Activated T-cell treated with anti-CD3 and anti-CD28 coated beads, Interleukin-2, amount 50 U/mL, for 24 hours (primary cell): ENCODE measurements at places on chromosomes 11 and 22.

DNA sequence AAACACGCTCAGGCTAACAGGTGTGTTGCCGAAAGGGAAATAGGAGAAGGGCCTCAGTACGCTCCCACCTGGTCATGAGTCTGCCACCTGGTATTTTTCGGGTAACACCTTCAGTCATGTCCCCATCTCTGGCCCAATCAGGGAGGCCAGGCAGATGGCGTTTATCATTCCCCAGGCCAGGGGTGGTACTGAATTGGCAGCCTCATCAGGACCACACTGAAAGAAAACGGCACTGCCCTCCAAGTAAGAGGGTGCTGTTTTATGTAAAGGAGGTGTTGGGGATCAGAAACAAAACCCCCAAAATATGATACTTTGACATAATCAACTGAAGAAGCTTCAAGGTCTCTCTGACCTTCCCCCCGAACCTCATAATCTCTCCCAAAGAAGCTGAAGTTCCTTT lies 58.9 kb downstream of the RCN1 start:
- no peaks in the 10 kb centered on the region for H3K4me1 ChIP-seq
- no peak overlapping the region for H3K27ac ChIP-seq
- H3K36me3 ChIP-seq, result no peaks in the 10 kb centered on the region
- no peak for DNase-seq
- peaks cover 50% of the 10 kb centered on the region for H3K27me3 ChIP-seq

DNA sequence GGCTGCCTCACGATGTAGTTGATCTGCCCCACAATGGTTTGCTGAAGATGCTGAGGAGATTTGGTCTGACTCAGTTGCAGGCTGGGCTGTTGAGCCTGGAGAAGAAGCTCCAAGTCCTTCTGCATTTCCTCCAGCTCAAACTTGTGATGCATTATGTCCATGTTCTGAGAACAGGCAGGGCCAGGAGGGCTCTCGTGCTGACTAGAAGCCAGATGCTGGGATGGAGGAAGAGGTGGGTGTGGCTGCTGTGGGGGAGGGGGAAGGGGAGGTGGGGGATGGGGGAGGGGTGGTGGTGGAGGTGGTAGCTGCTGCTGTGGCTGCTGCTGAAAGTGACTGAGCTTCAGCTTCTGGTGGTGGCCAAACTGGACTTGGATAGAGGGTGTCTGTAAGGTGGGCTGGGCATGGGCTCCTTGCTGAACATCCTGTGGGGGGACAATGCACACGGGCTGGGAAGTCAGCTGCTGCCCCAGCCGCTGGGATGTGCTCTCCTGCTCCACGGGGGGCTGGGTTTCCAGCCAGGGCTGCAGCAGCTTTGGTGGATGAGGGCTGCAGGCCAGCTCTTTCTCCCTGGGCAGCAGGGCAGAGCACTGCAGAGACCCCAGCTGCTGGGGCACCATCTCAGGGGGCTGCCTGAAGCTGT lies 42.1 kb downstream of the TRIM66 start:
- H3K4me3 ChIP-seq, result no peak overlapping the region
- no peaks in the 10 kb centered on the region for H3K27me3 ChIP-seq
- no peak overlapping the region for H3K27ac ChIP-seq
- H3K36me3 ChIP-seq, result peaks cover 76% of the 10 kb centered on the region

- H3K27me3 ChIP-seq, result no peaks in the 10 kb centered on the region
- H3K4me1 ChIP-seq, result peaks cover 48% of the 10 kb centered on the region
- peak within 1 kb of the TSS; percentile 95 for H3K4me3 ChIP-seq
- peak within 1 kb of the TSS; percentile 99 for H3K27ac ChIP-seq
- peak; percentile 93 for DNase-seq
- peaks cover 43% of the 10 kb centered on the region for H3K36me3 ChIP-seq
Observed at GRCh38 chr11:30322826-30323710, at the start of gene ARL14EP. ARL14EP (plus strand) TSS chr11:30323104; CDS start chr11:30330949, 7,845 bp downstream.

DNA sequence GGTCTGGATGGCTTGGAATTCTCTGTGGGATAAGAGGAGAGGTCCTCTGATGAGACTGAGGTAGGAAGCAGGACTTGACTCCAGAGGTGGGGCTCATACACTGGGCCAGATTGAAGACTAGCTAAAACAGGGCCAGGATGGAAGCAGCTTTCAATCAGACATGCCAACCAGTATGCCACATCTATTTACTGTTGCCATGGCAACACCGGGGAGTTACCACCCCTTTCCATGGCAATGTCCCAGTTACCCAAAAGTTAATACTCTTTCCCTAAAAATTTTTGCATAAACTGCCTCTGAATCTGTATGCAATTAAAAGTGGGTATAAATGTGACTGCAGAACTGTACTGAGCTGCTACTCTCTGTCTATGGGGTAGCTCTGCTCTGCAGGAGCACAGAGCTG lies 247.5 kb upstream of the ZBED5 start:
- H3K27ac ChIP-seq, result no peak overlapping the region
- no peaks in the 10 kb centered on the region for H3K36me3 ChIP-seq
- DNase-seq, result no peak
- H3K4me3 ChIP-seq, result no peak overlapping the region

GRCh38 chr22:21921729-21922128 lies 30.9 kb downstream of the PPM1F start:
- DNase-seq, result no peak
- H3K27ac ChIP-seq, result no peak overlapping the region
- peaks cover 6% of the 10 kb centered on the region for H3K36me3 ChIP-seq
- H3K4me1 ChIP-seq, result no peaks in the 10 kb centered on the region

DNA sequence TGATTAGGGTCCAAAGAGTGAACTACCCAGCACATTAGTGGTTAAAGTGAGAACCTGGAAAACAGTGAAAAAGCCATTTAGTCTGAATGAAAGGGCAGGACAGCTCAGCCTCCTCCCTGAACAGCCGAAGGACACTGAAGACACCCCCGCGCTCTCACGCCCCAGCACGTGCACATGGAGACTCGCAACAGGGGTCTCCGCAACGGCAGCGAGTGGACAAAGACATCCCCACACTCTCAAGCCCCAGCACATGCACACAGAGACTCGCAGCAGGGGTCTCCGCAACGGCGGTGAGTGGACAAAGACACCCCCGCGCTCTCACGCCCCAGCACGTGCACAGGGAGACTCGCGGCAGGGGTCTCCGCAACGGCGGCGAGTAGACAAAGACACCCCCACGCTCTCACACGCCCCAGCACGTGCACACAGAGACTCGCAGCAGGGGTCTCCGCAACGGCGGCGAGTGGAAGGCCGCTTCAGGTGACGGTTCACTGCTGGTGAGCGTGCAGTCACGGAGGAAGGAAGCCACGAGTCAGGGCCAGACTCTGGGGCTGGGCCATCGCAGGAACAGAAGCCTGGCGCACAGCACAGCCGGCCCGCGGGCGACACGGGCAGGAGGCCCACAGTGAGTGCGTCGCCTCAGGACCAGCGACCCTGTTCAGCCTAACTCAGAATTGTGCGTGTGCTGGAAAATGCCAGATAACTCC lies 43.6 kb downstream of the BRD1 start:
- H3K4me1 ChIP-seq, result peaks cover 45% of the 10 kb centered on the region
- no peak overlapping the region for H3K4me3 ChIP-seq
- H3K36me3 ChIP-seq, result peaks cover 68% of the 10 kb centered on the region
- no peak overlapping the region for H3K27ac ChIP-seq
- DNase-seq, result no peak

- H3K4me3 ChIP-seq, result no peak overlapping the region
- H3K27ac ChIP-seq, result no peak overlapping the region
- H3K36me3 ChIP-seq, result no peaks in the 10 kb centered on the region
- no peaks in the 10 kb centered on the region for H3K27me3 ChIP-seq
Observed at GRCh38 chr11:37333345-37333744, 735.3 kb upstream of the RAG2 start.

DNA sequence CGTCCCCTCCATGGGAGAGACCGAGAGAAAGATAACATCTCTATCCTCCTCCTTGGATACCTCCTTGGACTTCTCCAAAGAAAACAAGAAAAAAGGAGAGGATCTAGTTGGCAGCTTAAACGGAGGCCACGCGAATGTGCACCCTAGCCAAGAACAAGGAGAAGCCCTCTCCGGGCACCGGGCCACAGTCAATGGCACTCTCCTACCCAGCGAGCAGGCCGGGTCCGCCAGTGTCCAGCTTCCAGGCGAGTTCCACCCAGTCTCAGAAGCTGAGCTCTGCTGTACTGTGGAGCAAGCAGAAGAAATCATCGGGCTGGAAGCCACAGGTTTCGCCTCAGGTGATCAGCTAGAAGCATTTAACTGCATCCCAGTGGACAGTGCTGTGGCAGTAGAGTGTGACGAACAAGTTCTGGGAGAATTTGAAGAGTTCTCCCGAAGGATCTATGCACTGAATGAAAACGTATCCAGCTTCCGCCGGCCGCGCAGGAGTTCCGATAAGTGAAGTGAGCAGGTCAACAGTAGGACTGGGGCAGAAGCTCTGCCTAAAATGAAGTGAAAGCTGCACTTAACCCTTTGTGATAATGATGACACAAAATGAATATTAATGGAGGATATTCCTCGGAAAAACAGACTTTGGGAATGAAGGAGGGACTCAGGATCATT lies 65.3 kb downstream of the WNT11 start:
- peaks cover 34% of the 10 kb centered on the region for H3K36me3 ChIP-seq
- no peaks in the 10 kb centered on the region for H3K4me1 ChIP-seq
- no peak for DNase-seq

DNA sequence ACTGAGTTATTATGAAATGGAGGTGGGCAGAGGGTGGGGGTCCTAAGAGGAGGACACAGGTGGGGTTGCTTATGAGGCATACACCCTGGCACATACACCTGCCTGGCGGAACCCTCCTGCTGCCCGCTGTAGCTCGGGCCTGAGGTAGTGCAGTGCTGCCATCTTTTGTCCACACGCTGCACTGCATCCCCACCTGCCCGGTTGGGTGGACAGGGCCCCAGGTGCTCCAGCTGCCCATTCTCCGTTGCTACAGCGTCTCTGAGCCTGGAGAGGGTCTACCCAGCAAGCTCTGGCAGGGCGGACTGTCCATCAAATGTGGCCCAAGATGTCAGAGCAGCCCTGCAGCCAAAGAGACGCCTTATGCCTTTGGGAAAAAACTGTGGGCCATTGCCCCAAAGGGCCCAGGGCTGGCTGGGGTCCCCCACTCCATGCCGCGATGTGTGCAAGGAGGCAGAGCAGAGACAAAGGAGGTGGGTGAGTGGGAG lies 131.2 kb downstream of the BUD13 start:
- H3K36me3 ChIP-seq, result no peaks in the 10 kb centered on the region
- no peaks in the 10 kb centered on the region for H3K4me1 ChIP-seq
- DNase-seq, result peak; percentile 42
- H3K27ac ChIP-seq, result no peak overlapping the region

DNA sequence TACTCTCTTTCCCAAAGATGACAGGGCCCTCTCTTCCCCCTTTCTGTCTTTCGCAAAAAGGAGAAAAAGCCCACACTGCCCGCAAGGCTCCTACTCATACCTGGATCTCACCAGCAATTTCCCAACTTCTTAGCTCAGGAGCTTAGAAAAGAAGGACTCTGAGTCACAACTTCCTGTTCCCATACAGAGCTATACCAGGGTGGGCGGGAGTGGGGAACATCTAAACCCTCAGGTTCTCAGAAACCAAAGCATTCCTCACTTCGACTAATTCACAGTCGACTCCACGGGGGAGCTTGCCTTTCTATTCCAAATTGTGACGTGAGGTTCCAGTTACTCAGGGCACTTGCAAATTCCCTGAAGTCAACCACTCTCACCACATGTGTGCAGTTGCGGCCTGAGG lies 61.9 kb downstream of the MTNR1B start:
- peaks cover 3% of the 10 kb centered on the region for H3K27me3 ChIP-seq
- no peak overlapping the region for H3K27ac ChIP-seq
- H3K4me3 ChIP-seq, result no peak overlapping the region
- no peak for DNase-seq

DNA sequence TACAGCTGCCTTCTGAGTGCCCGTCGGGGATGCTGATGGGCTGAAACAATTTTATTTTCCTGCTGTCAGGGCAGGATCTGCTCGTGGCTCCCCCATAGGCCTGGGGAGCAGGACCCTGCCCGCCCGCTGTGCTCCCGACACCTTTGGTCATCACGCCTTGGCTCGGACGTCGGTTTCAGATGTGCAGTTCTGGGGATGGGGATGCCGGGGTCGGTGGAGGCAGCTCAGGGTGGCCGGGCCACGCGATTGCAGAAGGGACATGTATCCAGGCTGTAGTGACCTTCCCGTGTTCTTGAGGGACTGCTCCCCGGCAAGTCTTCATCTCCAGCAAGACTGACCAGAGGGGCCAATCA lies 1150.5 kb downstream of the BRD1 start:
- H3K27me3 ChIP-seq, result no peaks in the 10 kb centered on the region
- no peak for DNase-seq
- no peak overlapping the region for H3K4me3 ChIP-seq
- H3K4me1 ChIP-seq, result no peaks in the 10 kb centered on the region
- H3K36me3 ChIP-seq, result no peaks in the 10 kb centered on the region

- no peak overlapping the region for H3K4me3 ChIP-seq
- DNase-seq, result no peak
- no peak overlapping the region for H3K27ac ChIP-seq
Observed at GRCh38 chr11:27215471-27216269, 147.3 kb downstream of the CCDC34 start.

DNA sequence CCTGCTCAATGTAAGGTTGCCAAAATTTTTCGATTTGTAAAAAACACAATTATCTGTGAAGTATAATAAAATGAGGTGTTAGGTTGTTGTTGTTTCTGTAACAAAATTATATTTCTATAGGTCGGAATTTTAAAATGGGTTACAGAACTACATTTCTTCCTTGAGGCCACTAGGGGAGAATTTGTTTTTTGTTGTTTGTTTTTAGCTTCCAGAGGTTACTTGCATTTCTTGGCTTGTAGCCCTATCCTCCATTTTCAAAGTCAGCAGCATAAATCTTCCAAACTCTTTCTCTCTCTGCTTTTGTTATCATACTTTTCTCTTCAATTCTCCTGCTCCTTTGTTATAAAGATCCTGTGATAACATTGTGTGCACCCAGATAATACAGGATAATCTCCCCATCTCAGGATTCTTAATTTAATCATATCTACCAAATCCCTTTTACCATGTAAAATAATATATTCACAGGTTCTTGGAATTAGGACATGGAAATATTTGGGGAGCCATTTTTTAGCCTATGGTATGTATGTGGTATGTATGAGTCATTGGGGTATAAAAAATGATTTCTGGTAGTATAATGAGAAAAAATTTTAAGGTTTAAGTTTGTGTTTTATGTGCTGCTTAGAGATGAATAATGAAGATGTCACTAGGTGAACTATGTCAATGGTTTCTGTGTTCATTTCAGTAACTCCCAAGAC lies 9.4 kb upstream of the PATL1 start:
- H3K27ac ChIP-seq, result no peak overlapping the region
- peaks cover 6% of the 10 kb centered on the region for H3K27me3 ChIP-seq
- no peak for DNase-seq
- H3K4me3 ChIP-seq, result no peak overlapping the region

GRCh38 chr22:32852395-32853251 lies 51.1 kb downstream of the TIMP3 start:
- DNase-seq, result no peak
- H3K27me3 ChIP-seq, result peaks cover 2% of the 10 kb centered on the region
- H3K4me1 ChIP-seq, result no peaks in the 10 kb centered on the region

GRCh38 chr22:48279461-48279756 lies 1517.0 kb downstream of the TBC1D22A start:
- H3K4me1 ChIP-seq, result no peaks in the 10 kb centered on the region
- no peak overlapping the region for H3K27ac ChIP-seq
